ENCODE measurements at places on chromosomes 3 and 15.

GRCh38 chr3:45819543-45819942, 22.4 kb downstream of the LZTFL1 start:
- peak; percentile 36 for DNase-seq

- DNase-seq: no peak
Observed at GRCh38 chr3:64556046-64556445, 131.8 kb downstream of the ADAMTS9 start.

GRCh38 chr15:65792988-65793817, 1.1 kb upstream of the DENND4A start:
- no peak for DNase-seq

- DNase-seq: no peak
Observed at GRCh38 chr3:135082706-135083105, 287.6 kb downstream of the EPHB1 start.

GRCh38 chr3:135014566-135014965, 219.5 kb downstream of the EPHB1 start:
- no peak for DNase-seq

DNA sequence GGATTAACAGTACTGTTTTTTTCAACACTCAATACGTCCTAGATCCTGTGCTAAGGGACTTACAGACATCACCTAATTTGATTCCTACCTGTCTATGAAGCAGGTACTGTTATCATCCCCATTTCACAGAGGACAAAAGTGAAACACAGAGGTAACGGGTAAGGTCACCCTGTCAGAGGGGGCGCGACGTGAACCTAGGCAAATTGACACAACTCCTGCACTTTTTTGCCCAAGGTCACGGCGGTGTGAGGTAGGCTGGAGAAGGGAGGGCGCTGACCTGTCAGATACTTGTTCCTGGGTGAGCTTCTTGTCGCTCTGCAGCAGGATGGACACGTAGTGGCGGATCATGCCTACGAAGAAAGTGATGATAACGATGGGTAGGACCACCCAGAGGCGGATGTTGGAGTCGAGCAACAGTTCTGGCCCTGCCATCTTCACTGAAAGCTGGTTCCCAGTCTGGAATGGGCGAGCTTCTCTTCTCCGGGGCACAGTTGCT, 363 bp downstream of the EMC3 start:
- no peak for DNase-seq

DNA sequence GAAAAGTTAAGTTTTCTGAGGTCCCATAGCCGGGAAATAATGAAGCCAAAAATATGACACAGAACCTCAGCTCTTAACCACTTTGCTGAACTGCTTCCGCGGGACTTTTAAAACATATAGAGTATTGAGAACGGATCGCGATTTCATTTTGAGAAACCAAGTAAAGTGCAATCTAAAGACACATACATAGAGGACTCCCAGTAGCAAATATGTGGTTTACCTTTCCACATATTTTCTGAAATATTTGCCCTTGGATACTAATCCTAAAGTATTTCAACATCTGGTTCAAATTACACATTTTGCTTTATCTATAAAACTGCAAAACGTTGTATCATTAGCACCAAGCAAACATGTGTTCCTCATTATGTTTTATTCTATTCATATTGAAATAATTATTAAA, 776.5 kb downstream of the ROBO2 start:
- DNase-seq: no peak

DNA sequence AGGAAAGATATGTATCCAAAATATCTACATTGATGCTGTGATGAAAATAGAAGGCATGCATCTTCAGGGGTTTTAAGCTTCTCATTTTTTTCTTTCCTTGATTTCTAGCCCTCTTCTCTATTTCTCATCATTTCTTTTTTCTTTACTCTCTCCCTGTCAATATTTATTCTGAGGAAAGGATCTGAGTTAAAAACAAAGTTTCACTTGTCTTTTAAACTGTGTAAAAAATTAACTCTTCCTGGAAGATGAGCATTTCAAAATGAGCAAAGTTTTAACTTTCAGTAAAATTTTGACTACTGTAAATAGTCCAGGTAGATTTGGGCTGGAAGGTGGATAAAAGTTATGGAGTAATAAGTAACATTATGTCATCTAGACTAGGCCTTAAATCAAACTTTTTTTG, 500.2 kb upstream of the GBE1 start:
- DNase-seq: no peak

DNA sequence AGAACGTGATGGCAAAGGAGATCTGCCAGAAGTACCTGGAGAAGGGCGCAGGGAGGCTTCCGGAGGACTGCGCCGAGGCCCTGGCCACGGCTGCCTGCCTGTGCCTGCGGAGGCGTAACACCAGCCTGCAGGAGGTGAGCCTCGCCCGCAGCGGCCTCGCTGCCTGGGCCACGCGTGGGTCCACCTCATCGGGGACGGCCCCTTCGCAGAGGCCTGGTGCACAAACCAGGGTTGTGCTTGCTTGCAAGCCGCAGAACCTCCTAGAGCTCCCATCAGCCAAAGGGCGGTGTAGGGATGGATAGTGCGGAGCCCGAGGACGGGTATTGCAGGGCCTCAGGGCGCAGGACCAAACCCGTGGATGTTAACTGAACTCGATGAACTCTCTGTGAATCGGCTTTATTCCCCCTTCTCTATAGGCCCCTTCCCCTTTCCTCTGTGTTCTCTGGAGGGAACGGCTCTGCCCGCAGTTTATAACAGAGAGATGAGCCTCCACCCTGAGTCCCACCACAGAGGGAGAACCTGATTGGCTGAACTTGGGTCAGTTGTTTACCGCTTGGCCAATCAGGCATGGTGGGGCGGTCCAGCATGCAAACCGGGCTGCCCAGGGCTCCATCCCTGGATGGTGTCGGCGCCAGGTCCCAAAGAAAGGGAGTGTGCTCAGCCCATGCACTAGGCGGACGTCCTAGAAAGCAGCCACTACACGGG, 13.6 kb upstream of the TATDN2 start:
- no peak for DNase-seq

GRCh38 chr3:64355401-64355807, 130.1 kb upstream of the PRICKLE2 start:
- DNase-seq: peak; percentile 59

DNA sequence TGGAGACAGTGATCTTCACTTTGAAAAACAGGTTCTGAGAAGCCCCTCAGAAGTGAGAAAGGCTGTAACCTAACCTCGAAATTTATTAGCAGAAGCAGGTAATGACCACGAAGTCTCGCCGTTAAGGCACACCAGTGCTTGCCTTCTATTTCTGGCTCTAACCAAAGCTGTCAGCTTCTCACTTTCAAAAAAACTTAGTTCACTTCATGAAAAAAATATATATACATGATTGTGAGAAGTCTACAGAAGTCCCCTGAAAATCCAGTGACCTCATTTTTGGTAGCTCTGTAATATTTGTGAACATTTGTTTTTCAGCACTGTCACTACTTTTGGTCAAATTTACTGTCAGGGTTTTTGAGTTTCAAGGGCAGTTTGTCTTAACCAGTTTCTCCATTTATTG, 19.1 kb upstream of the AKAP13 start:
- no peak for DNase-seq

GRCh38 chr3:150790629-150791028, 27.7 kb upstream of the SIAH2 start:
- DNase-seq: no peak

- no peak for DNase-seq
Observed at GRCh38 chr3:57942388-57942787, 65.8 kb upstream of the FLNB start.

DNA sequence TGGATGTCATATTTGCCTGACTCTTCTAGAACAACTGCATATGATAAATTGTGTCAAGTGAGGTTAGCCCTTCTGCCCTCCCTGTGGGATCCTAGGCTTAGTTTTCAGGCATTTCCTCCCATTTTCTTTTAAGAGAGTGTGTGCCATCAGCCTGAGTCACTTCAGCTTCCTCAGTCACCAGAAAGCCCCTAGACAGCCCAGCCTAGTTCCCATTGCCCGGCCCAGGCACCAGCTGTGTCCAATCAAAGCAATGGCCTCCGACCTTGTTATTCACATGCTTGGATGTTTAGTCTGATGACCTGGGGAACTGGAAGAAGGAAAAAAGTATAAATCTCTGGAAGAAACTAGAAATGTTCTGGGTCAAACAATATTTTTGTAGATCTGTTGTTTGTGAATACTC, 221.9 kb upstream of the LRIG1 start:
- DNase-seq: peak; percentile 91

GRCh38 chr3:34793057-34793456, 846.3 kb upstream of the ARPP21 start:
- DNase-seq: peak; percentile 42

- DNase-seq: no peak
Observed at GRCh38 chr3:12425850-12426579, 58.3 kb upstream of the TSEN2 start.

GRCh38 chr3:174441588-174442301, 417.4 kb upstream of the NAALADL2 start:
- peak; percentile 39 for DNase-seq

- DNase-seq: no peak
Observed at GRCh38 chr3:40753951-40754350, 229.2 kb downstream of the ZNF621 start.

DNA sequence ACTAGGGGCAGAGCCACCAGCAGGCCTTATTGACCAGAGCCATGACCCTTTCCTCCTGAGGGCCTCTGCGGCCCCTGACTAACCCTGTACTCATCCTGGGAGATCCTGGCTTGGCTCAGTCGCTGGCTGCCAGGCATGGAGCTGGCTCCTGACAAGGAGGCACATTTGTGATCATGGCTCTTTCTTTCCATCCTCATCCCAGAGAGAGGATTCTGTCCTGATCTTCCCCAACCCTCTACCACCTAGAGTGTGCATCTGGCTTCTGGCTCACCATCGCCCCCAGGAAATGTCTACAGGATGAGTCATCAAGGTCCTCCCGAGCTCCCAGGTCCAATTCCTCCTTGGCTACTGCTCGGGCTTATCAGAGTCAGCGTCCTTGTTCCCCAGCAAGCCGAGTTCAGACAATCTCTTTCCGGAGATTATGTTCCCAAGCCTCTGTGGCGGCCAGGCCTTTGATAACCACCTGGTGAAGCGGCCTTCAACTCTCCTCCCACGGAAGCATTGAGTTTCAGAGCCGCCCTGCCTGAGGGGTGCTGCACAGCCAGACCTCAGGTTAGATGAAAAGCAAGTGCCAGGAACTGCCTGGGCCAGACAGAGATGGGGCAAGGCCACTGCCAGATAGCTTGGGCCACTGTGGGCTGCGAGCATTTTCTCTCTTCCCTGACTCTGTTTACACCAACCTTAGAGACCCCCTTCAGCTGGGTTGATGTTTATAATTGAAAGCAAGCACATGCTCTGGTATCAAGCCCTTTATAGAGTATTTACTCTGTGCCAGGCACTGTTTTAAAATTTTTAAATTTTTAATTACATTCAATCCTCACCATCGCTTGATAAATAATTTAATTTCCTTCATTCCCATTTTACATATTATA, 44.3 kb upstream of the MRPS22 start:
- DNase-seq: peak; percentile 62

DNA sequence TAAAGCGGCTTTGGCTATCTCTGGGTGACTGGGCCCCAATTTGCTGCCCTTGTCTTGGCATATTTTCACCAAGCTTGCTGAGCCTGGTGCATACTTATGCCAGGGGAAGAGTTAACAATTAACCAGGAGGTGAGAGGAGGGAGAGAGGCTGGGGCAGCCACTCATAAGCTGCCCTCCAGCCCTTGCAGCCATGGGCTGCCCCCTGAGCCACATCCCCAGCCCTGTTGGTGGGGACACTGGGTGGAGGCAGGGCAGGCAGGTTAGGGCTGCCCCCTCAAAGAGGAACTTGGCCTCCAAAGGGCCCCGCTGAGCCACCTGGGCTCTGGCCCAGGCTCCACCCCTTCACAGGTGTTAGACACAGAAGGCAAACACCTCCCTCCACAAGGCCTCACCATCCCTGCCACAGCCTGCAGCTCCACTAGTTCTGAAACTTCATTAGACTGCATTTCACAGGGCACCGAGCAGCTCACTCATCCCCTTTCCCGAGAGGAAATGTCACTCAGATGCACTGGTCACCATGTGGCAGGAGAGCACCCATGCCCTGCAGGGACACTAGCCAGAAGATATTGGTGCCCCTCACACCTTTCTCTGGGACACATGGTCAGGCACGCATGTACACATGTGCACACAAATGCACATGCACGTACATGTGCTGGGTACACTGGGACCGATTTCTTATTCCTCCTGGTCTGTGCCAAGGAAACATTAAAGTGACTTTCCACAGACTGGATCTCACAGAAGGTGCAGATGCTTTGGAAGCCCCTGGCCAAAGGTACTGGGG, 20.2 kb downstream of the AMOTL2 start:
- DNase-seq: no peak

GRCh38 chr3:136957751-136958288, at the start of gene IL20RB:
IL20RB (plus strand) TSS chr3:136957983; CDS start chr3:136958114, 131 bp downstream.
- DNase-seq: peak; percentile 80

- no peak for DNase-seq
Observed at GRCh38 chr3:33865133-33865532, 66.7 kb downstream of the PDCD6IP start.

DNA sequence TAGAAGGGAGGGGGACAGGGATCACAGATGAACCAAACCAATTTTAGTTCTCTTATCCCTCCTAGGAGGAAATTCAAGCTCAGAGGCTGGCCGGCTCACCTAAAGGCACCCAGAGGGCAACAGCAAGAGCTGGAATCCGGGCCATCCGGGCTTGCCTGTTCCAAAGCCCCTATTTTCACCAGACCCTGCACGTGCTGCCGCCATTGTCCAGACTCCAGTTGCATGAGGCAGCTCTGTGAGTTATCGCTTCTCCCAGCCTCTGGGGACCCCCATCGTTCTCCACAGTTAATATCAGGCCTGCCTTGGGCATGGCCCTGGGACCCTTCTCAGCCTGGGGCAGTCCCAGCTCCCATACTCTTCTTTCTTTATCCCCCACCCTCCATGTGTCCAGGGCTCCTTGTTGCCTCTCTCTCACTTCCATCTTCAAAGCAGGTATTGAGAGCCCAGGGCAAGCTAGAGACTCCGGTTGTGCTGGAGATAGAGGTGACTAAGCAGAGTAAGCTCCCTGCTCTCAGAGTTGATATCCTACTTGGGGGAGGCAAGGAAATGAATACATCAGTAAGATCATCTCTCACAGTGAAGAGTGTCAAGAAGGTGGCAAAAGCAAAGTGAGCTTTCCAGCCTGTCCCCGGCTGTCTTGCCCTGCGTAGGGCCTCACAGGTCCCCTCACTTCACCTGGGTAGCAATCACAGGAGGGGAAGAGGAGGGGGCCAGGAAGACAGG, 322.8 kb downstream of the UACA start:
- no peak for DNase-seq

DNA sequence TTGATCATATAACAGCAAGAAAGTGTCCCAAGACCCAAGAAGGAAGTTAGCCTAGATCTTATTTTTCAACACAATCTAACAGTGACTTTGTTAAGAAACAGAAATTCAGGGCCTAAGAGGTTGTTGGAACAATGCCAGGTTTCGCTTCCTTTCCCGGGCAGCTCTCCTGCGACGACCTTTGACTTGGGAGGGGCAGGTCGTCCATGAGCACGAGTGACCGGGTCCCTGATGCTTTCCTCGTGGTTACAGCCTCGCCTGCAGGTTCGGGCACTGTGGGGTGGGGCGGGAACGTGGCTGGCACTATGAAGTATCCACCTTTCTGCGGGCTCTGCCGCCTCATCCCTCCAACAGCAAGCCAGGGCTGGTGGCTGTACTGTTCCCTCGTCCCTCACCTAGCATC, 90.1 kb upstream of the RGMA start:
- DNase-seq: no peak
